ENCODE measurements at places on chromosomes 2 and 18.
A peak's percentile ranks its signal among the peaks of the same experiment; 100 is the strongest.

DNA sequence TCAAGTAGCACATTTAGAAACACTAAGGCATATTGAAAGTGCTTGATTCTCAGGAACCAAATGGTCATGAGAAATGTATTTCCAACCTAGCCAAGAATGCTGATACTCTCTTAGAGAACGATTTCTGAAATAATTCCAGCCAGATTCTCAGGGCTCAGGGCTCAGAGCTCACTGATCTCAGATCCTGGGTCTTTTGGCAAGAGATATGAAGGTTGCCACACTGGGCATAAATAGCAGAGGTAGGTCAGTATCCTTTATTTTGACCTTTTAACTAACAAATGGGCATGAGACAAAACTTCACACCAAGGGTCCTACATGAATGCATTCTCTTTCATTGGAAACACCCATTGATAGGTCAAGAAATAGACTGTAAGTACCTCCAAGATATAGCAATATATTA lies 364.1 kb downstream of the ALK start:
- DNase-seq, result no peak

- DNase-seq, result no peak
Observed at GRCh38 chr2:64380853-64381527, 73.0 kb upstream of the LGALSL start.

DNA sequence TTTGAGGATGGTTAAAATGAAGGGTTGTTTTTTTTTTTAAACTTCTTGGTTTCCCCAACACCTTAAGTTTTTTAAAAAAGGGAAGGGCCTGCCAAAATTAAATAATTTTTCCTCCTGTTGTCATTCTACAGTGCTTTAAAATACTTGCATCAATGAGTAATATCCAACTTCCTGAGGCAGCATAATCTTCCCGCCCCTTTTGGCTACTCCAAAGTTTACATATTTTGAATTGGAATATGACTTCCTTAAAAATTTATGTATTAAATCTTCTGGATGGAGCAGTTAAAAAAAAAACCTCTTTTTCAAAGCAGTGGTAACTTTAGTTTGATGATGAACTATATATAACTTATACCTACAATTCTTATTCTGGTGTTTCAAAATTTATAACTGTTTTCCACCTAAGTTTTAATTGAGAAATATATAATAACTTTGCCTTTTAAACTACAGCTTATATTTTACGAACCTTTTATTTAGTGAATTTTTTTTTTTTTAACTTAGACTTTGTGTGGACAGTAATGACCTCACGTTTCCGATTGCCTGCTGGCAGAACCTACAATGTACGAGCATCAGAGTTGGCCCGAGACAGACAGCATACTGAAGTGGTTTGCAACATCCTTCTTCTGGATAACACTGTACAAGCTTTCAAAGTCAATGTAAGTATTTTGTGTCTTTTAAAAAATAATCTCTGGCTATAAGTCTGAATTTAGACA lies 49.8 kb downstream of the PTPN4 start:
- peak; percentile 9 for DNase-seq

DNA sequence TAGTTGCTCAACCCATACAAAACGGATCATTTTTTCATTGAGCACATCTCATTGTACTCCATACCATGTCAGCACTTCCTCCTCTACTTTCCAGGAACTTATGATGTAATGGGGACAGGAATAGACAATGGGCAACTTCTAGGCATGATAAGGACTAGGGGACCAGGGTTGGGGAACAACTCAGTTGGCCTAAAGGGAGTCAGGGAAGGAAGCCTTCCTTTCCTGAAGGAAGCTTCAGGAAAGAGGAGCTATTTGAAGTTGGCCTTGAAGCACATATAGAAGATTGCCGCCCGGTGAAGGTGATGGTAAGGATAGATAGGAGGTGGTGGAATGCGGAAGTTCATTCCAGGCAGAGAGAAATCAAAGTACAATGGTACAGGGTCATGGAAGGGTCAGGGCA lies 283.9 kb downstream of the SLC8A1 start:
- DNase-seq, result peak; percentile 40

DNA sequence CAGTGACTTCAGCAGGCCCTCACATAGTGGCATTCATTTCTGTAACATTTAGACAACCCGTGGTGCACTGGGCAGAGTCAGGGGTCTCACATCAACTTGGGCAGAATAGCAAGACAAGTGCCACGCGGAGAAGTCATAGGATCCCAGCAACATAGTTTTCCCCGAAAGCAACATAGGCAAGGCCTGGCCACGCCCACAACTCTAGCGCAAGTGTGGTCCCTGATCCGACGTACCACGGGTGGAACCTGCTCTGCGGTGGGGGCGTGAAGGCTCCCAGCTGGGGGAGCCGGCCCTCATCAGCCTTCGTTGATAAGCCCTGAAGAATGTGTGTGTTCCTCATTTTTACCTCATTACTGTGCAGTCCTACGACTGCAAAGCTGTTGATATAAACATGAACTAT lies 261.2 kb downstream of the EIPR1 start:
- DNase-seq, result no peak

DNA sequence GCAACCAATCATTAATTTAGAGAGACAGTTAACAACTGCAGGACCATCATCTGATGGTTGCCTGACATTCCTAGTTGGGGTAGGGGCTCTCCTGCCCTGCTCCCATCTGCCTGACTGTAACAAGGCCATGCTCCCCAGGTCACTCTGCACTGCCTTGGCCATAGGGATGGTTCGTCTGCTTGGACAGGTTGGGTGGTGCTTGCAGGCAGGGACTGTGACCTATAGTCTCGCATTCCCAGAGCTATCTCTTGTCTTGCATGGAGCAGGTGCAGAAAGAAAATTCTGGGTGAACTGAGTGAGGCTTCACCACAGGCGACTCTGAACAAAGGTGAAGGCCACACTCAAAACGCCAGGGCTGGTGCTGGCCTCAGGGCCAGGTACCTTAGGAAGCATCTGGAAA lies 64.7 kb downstream of the EMILIN2 start:
- no peak for DNase-seq

DNA sequence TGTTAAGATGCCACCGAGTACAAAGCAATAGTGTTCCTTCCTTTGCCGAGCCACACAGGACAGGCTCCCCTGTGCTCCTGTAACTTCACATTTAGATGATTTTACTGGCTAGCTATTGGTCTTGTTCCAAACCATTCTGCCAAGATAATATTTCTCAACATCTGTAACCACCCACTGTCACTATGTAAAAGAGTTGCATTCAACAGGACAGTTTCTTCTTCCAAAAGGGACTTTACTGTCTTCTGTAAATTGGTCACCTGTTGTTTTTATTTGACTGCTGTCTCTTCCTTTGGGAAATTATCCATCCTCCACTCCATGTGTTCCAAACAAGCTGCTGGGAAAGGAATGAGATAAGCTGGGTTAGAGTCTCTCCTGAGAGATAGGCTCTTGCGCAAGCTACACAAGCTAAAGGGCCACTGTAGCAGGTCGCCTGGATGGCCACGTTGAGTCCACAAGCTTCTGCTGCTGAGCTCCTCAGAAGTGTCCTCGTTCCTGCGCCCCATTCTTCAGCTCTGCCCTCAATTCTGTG lies 14.4 kb upstream of the BZW1 start:
- no peak for DNase-seq

- DNase-seq, result no peak
Observed at GRCh38 chr2:220212296-220213080, 585.1 kb downstream of the SLC4A3 start.

DNA sequence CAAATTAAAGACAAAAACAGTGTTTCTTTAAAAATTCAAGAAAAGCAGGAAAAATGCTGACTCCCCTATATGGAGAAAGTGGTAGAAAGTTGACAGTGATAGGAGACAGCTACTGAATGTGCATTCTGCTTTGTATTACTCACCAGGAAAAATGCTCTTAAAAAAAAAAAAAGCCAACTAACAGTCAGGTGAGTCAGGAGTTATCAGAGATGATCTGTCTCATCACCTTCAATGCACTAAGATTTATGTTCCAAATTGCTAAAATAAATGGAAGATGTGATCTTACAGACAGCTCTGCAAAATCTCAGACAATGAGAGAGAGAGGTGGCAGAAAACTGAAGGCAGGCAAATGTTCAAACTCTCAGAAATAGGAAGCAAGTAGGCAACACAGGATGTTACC lies 47.6 kb upstream of the ZNF521 start:
- DNase-seq, result peak; percentile 78

- no peak for DNase-seq
Observed at GRCh38 chr2:29688429-29688828, 233.0 kb downstream of the ALK start.

DNA sequence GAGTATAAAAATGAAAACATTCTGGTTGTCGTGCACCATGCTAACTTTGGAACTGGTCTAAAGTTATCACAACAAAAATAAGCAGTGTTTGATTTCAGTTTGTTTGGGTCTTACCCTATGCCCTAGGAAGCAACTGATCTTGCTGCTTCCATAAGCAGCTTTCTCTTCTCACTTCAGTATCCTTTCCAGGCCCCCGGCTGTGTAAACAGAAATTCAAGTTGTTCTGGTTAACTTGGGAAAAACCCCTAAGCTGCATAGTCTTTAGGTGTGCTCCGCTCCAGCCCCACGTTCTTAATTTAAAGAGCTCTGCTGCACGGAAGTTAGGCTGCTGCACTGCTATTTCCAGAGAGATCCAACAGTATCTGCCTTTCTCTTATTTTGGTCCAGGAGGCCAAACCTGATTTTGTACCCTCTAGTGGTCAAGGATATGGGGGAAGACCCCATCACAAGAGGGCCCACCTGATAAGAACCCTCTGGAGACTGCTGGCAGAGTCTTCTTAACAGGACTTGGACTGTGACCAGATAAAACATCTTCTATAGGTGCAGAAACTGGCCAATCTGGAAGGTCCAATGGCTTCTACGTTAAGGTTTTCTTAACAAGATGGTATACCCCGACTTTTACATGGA lies 69.1 kb downstream of the FEZ2 start:
- no peak for DNase-seq

GRCh38 chr2:133885847-133886246 lies 317.6 kb upstream of the NCKAP5 start:
- peak; percentile 72 for DNase-seq

GRCh38 chr2:149894760-149895159 lies 307.2 kb upstream of the MMADHC start:
- peak; percentile 36 for DNase-seq

GRCh38 chr2:47201224-47201623 lies 46.1 kb upstream of the STPG4 start:
- DNase-seq, result peak; percentile 80

DNA sequence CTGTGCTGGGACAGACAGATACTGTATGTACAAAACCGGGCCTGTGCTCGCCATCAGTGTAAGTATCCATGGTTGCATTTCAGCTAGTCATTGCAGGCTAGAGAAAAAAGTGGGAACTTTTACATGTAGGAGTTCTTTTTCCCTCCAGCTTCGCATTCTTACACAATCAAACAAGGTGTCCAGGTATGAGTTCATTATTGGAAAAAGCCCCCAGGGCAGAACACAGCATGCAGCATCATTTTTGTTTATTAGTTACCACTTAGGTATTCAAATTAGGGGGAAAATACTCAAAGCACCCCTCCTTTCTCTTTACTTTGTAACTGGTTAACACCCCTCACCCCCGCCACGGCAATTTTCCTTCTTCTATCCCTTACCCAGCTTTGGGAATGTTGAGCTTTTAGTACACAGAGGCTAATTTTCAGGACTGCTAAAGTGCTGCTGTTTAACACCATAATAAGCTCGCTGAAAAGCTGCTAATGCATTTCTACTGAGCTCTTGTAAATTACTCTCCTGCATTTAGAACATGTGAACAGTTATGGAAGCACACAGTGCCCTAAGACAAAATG lies 13.6 kb downstream of the UPP2 start:
- no peak for DNase-seq

- DNase-seq, result no peak
Observed at GRCh38 chr2:3386448-3386958, 7.0 kb downstream of the TRAPPC12 start.

GRCh38 chr18:13165636-13166423 lies 52.7 kb upstream of the LDLRAD4 start:
- no peak for DNase-seq

DNA sequence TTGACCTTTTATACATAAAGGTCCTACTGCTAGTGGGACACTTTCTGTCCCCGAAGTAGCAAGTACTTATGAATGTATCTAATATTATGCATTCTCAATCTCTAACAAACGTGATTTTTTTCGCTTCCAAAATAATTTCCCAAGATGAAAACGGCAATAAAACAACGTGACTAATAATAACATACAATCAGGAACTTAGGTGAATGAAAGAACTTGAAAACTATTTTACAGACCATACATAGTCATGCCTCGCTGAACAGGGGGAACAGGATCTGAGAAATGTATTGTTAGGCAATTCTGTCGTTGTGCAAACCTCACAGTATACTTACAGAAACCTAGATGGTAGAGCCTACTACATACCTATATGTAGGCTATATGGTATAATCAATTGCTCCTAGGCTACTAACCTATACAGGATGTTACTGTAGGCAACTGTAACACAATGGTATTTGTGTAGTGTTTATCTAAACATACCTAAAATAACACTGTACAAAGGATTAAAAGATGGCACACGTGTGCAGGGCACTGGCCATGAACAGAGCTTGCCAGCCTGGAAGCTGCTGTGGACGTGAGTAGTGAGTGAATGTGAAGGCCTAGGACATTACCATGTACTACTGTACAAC lies 2.5 kb downstream of the RTN4 start:
- DNase-seq, result peak; percentile 50

GRCh38 chr2:119104414-119104813 lies 54.1 kb downstream of the C1QL2 start:
- no peak for DNase-seq

- DNase-seq, result no peak
Observed at GRCh38 chr2:104866883-104867812, 13.2 kb downstream of the POU3F3 start.

DNA sequence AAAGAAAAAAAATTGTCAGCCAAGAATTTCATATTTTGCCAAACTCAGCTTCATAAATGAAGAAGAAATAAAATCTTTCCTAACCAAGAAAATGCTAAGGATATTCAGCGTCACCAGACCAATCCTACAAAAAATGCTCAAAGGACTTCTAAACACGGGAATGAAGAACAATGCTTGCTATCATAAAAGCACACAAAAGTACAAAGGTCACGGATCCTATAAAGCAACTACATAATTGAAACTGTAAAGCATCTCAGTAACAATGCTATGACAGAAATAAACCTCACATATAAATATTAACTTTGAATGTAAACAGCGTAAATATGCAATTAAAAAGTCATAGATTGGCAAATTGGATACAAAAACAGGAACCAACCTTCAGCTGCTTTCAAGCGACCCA lies 1314.6 kb upstream of the GYPC start:
- DNase-seq, result no peak

GRCh38 chr2:38692636-38693318 lies 26.9 kb downstream of the GALM start:
- peak; percentile 27 for DNase-seq

GRCh38 chr18:65352186-65352585 lies 398.6 kb upstream of the CDH7 start:
- no peak for DNase-seq

GRCh38 chr2:239077260-239077659 lies 229.4 kb downstream of the TWIST2 start:
- DNase-seq, result no peak

- DNase-seq, result peak; percentile 42
Observed at GRCh38 chr2:26623541-26624495, 17.3 kb downstream of the CIB4 start.
